ENCODE measurements at places on chromosomes 1 and 21. TPM values are rescaled to one million over a fixed set of nuclear protein-coding genes. Genes with fewer than 3 reads are reported as not detected.

Gene SH2D2A
- 2.2 TPM for total RNA-seq

Gene USP25
- total RNA-seq: 48.4 TPM

Gene MIXL1
- total RNA-seq: not detected

Gene PARS2
- 4.2 TPM for total RNA-seq

Gene ACBD3
- 27.4 TPM for total RNA-seq

Gene VWA5B1
- not detected for total RNA-seq
